Fibroblast of skin of abdomen (primary cell): ENCODE measurements at places on chromosomes 11 and 22.

GRCh38 chr11:12186701-12187100 lies 76.3 kb downstream of the MICAL2 start:
- no peak for DNase-seq

DNA sequence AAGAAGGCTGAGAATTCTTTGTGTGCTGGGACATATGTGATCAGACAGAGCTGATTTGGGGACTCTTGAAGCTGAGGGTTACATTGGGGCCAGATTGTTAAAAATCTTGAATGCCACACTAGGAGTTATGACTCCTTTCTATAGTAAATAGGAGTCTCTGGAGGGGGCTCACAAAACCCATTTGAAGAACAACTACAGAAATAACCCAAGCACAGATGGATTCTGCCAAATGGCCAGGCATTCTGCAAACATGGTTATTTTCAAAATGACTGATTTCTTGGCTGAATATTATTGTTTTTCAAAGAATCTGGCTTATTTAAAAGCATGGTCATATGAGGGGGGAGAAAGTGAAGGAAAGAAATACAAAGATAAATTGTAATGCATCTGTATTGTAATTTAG lies 625.5 kb upstream of the TENM4 start:
- no peak for DNase-seq

DNA sequence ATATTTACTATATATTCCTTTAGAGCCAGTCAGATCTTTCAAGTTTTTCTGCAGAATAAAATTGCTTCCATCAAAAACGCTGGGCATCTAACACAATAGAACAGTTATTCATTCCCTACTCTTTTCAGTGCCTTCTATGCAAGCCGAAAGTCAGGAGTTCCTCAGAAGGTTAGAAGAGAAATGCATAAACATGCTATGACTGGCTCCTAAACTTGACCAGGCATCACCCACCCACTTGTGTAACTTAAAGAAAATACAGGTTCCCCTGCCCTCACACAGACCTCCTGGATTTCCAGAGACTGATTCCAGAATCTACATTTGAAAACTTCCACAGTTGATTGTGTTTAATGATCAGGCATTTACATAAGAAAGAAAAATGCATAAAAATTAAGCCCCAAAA lies 19.3 kb upstream of the ARHGAP32 start:
- no peak for DNase-seq

DNA sequence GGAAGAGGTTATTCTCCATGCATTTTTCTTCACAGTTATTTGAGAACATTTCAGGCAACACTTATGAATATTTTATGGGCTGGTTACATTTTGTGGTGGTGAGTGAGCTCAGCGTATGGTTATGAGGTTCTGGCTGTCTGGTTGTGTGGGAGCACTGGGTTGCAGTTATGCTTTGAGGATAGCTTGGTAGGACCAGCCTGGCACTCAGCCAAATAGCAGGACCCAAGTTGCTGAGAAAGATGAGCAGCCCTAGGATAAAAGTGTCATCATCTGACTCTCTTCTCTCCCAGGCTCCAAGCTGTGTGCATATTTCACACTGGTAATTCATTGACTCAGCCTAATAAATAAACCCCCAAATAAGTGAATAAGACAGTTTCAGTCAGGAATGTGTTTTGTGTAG lies 8.1 kb upstream of the SRSF8 start:
- peak; percentile 74 for DNase-seq

DNA sequence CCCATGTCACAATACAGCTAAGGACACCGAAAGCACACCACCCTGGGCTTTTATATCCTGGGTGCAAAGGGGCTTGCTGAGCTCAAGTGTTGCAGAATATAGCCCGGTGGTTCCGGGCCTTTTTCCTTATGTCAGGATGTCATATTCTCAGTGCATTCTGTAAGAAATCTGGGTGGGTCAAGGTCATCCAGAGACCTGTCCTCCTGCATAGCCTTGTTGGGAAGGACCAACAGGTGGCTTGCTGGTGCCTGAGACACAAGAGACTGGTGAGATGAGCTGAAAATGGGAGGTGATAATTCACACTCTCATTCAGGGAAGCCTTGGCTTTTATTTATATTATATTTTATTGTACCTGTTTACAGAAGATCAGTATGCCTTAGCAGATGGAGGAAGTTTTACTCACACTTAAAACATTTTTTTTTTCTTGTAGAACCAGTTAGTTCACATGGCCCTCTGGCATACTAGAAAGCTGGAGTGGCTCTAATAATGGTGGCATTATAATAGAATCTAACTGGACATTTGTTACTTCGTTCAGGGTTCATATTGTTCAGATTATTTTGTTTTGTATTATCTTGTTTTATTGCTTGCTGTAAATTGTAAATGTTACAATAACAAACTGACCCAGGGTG lies 14.6 kb upstream of the TMEM123 start:
- no peak for DNase-seq

- peak; percentile 50 for DNase-seq
Observed at GRCh38 chr11:91231226-91231625, 993.4 kb upstream of the FAT3 start.

- no peak for DNase-seq
Observed at GRCh38 chr11:75773595-75774353, 5.2 kb downstream of the DGAT2 start.

GRCh38 chr11:18384157-18384641 lies 10.2 kb upstream of the LDHA start:
- peak; percentile 74 for DNase-seq

DNA sequence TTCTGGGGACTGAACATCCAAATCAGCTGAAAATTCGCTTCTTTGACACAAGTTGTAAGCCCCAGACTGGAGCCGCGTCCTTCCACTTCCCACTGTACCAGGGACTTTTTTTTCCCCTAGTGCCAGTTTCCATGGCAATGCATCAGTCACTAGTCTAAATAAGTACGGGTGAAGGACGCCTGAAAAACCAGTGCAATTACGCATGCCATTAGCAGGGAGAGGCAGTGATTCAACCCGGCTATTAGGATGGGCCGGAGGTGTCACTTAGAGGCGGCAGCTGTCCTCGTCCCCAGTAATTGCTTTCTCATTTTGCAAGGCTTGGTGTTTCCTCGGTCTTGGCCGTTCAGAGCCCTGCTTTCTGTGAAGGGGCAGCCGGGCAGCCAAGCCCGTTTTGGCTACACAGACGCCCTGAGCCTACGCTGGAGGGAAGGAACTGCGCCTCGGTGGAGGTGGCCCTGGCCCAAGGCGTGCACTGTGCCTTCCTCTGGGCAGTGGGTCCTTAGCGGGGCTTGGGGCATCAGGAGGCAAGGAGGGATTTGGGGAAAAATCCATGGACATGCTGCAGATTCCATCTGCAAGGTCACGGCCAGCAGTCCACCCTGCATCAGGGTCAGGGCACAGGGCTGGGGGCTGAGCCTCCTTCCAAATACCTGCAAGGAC lies 319.7 kb downstream of the CTTN start:
- no peak for DNase-seq

- no peak for DNase-seq
Observed at GRCh38 chr11:643366-643765, 6.3 kb downstream of the DRD4 start.

DNA sequence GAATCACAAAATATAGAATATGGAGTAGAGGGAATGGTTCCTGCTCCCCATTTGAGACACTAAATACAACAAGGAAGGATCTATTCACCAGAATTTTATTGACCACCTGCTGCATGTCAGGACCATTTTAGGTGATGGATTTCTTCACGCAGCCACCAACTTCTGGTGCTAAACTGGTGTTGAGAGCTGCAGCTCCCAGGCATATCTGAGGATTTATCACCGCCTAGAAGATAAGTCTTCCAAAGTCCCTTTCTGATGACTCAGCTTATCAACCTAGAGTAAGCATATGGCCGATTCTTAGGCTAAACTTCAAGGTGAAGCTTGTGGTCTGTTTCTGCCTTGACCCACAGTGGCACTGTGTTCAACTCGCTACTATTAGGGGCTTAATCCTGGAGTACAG lies 6.7 kb downstream of the DDI1 start:
- no peak for DNase-seq

DNA sequence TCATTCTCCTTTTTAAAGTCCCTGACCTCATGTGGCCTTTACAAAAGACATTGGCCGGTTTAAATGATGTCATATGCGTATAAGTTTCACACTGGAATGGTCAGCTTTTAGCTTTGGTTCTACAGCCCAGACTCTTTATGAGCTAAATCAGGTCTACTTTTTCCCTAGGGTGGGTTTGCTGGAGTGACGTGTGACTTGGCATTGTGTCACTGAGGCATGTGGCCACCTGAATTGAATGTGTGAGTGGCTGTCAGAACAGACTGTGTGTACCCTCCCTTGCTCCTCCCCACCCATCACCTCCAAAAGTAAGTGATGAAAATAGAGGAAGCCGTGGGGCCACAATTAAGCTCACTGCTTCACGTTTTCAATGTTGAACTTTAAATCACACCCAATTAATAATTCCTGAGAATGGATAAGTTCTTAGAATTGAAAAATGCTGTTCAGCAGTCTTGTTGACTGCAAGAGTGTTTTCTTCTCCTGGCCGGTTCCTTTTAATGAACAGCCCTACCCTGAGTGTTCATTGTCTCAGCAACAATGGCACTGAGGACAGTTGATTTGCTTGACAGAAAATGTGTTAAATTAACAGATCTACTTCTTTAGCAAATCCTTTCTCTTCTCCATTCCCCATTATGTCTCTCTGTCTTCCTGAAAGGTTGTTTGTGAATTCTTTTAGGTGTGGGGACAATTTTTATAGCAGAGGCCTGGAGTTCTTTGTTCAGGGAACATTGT lies 11.3 kb downstream of the CECR2 start:
- no peak for DNase-seq

DNA sequence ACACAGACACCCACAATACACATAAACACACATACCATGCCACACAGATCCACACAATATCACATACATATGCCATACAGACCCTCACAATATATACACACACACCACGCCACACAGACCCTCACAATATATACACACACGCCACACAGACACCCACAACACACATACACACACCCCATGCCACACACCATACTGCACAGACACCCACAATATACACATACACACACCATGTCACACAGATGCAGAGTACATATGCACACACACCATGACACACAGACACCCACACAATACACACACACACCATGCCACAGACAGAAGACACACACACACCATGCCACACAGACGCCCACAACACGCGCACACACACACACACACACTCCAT lies 43.6 kb downstream of the SHISAL1 start:
- DNase-seq = no peak

- DNase-seq = peak; percentile 35
Observed at GRCh38 chr11:119742263-119742861, 13.4 kb upstream of the NECTIN1 start.

DNA sequence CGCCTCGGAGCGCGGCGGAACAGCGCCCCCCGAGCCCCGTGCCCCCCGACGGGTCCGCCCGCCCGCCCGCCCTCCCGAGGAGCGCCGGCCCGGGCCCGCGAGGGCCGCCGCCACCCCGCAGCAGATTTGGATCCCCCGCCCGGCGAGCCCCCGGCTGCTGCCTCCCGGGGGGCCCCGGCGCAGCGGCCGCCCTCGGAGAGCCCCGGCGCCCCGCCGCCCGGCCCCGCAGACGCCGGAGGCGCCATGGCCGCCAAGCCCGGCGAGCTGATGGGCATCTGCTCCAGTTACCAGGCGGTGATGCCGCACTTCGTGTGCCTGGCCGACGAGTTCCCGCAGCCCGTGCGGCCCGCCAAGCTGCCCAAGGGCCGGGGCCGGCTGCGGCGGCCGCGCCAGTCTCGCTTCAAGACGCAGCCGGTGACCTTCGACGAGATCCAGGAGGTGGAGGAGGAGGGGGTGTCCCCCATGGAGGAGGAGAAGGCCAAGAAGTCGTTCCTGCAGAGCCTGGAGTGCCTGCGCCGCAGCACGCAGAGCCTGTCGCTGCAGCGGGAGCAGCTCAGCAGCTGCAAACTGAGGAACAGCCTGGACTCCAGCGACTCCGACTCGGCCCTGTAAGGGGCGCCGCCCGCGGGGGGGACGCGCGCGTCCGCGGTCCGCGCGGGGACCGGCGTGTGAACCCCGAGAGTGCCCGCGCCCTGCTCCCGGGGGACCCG lies 380 bp downstream of the C11orf96 start:
- peak; percentile 35 for DNase-seq

GRCh38 chr11:10487002-10487647 lies 32.1 kb downstream of the AMPD3 start:
- DNase-seq = no peak

DNA sequence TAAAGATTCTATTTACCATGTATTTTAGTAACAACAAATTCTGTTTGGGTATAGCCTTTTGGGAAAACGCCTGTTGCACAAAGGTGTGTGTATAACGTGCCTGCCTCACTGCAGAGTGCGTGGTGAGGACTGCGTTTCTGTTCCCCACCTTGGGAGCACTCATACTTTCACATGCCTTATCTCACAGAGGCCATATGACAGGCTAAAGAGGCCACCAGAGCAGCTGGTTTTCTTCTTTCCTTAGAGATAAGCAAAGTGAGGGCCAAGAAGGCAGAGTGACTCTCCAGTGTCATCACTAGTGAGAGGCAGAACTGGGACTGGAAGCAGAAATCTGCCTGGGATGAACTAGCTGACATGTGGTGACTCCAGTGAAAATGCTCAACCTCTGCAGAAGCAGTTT lies 369.2 kb upstream of the NARS2 start:
- DNase-seq = no peak

GRCh38 chr11:3340025-3340424 lies 38.9 kb downstream of the ZNF195 start:
- peak; percentile 76 for DNase-seq

DNA sequence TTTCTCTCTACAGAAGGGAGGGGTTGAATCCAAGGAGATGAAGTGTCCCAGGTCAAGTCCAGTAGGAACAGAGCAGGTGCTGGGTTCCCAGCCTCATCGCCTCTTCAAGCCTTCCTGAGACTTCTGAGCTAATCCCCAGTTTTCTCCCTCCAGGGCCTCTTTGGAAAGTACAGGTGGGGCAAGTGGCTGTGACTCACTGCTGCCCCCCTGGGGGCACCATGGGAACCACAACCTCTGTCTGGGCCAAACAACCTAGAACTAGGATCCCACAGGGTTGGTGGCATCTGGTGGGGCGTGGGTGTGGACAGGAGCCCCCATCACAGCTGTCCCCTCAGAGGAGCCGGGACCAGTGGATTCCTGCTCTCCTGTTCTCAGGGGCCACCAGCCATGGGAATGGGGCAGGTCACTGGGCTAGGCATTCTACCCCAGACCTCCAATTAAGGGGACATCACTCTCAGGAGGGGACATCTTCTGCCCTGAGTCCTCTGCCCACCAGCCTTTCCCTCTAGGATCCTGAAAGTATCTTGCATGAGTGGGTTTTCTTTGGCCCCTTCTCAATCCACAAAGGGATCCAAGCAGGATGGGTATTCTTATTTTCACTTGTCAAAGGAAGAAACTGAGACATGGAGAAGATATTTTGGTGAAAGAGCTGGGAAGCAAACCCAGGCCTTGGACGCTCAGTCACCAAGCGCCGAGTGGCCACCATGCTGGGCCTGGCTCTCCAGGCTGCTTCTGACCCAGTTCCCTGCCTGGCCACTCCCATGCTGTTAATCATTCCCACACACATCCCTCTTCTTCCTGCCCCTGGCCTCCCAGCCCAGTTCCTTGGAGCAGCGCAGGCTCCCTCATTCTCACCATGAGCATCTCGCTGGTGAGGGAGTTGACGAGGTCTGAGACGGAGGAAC lies 23.8 kb downstream of the LRRC10B start:
- DNase-seq = no peak
